Activated naive CD4-positive, alpha-beta T cell treated with anti-CD3 and anti-CD28 coated beads, Interleukin-2, amount 10 ng/mL, durations not matched to agents 7 days and 5 days (primary cell): ENCODE measurements at places on chromosomes 7 and 10.

DNA sequence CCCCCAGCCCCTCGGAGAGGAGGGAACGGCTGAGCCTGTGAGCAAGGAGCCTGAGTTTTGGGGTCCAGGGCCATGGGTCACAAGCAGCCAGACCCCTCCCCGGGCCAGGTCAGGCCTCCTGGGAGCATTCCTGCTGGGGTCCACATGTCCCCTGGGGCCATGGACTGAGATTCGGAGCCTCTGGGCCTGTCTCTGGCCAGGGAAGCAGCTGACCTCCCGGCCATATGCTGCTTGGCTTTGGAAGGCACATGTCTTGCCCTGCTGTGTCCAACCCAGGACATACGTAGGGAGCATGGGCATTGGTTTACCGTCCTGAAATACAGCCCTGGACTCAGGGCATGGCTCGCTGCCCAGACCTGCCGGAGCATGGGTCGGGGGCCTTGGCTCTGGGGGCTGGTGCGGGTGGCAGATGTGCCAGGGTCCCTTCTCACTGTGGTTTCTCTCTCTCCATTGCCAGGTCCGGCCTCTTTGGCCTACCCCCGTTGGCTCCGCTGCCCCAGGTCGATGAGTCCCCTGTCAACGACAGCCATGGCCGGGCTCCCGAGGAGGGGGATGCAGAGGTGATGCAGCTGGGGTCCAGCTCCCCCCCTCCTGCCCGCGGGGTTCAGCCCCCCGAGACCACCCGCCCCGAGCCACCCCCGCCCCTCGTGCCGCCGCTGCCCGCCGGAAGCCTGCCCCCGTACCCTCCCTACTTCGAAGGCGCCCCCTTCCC lies 7.3 kb downstream of the PWWP2B start:
- DNase-seq: no peak
- H3K4me3 ChIP-seq: no peak overlapping the region
- peaks cover 16% of the 10 kb centered on the region for H3K4me1 ChIP-seq

DNA sequence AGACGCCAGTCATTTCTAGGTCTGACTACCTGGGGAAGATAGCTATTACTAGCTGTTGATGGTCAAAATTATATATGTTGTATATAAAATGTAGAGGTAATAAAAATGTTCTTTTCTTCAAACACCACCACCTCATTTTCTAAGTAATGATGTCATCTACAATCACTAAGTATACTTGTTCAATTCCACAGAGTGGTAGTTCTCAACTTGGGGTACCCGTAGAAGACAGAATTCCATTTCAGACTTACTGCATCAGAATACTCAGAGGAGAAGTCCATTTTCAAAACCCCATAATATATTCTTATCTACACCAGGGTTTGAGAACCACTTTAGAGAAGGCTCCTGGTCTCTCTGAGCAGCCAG lies 191.9 kb downstream of the PTN start:
- H3K4me1 ChIP-seq: no peaks in the 10 kb centered on the region
- no peaks in the 10 kb centered on the region for H3K36me3 ChIP-seq
- DNase-seq: no peak
- no peak overlapping the region for H3K4me3 ChIP-seq
- H3K27ac ChIP-seq: no peak overlapping the region

DNA sequence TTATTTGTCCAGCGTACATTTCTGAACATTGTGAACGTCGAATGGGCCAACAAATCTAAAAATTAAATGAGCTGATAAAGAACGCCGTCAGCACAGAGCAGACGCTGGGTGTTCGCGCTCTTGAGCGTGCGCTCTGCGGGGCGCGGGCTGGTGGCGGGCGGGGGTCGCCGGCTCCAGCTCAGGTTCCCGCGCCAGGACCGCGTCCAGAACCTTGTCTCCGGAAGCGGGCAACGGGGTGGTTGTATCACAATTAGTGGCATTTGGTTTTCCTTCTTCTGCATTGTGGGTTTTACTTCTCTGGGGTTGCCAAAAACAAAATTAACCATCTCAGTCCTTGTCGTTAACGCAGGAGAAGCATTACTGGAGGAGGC lies 2.4 kb downstream of the CYP2E1 start:
- DNase-seq: no peak
- no peak overlapping the region for H3K4me3 ChIP-seq

- no peaks in the 10 kb centered on the region for H3K4me1 ChIP-seq
- DNase-seq: no peak
- peaks cover 12% of the 10 kb centered on the region for H3K27me3 ChIP-seq
- no peak overlapping the region for H3K27ac ChIP-seq
- no peak overlapping the region for H3K4me3 ChIP-seq
Measured at GRCh38 chr10:28811639-28812349, 134.5 kb downstream of the BAMBI start.

DNA sequence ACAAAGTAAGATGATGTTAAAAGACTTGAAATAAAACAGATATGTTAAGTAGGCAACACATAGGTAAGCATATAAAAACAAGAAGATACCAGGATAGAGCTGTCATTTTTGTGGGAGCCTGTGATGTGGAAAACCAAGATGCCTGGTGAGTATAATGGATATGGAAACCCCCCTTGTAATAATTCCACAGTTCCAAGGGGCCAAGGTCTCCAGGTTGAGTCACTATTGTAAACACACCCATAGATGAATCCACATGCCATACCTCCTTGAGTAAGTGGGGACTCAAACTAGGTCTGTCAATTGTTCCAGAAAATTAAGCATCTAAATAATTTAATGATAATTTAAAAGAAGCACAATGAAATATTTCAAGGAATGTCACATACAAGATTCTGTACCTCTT lies 15.9 kb downstream of the CAV1 start:
- no peak overlapping the region for H3K27ac ChIP-seq
- H3K36me3 ChIP-seq: no peaks in the 10 kb centered on the region
- no peak for DNase-seq
- H3K4me1 ChIP-seq: no peaks in the 10 kb centered on the region
- H3K27me3 ChIP-seq: peaks cover 12% of the 10 kb centered on the region
- H3K4me3 ChIP-seq: no peak overlapping the region

DNA sequence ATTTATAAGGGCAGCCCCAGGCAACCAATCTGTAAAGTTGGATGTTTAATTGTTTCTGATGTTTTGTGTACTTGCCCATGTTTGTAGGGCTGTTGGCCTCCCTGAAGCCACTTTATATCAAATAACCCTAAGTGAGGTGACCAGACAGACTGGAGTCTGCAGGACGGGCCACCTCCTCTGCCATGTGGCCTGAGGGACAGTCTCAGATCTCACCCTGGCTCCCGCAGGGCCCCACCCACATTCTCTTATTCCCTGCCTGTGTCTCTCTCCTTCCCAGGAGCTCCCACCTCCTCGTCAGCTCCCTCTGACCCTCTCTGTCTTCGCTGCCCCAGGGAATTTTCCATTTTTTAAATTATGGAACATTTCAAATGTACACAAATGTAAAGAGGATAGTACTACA lies 9.5 kb upstream of the C10orf71 start:
- no peaks in the 10 kb centered on the region for H3K4me1 ChIP-seq
- H3K4me3 ChIP-seq: no peak overlapping the region
- peaks cover 30% of the 10 kb centered on the region for H3K27me3 ChIP-seq
- no peak for DNase-seq
- H3K36me3 ChIP-seq: no peaks in the 10 kb centered on the region

GRCh38 chr7:119959811-119960210 lies 313.2 kb upstream of the KCND2 start:
- H3K36me3 ChIP-seq: no peaks in the 10 kb centered on the region
- H3K4me3 ChIP-seq: no peak overlapping the region
- H3K4me1 ChIP-seq: no peaks in the 10 kb centered on the region
- H3K27ac ChIP-seq: no peak overlapping the region

DNA sequence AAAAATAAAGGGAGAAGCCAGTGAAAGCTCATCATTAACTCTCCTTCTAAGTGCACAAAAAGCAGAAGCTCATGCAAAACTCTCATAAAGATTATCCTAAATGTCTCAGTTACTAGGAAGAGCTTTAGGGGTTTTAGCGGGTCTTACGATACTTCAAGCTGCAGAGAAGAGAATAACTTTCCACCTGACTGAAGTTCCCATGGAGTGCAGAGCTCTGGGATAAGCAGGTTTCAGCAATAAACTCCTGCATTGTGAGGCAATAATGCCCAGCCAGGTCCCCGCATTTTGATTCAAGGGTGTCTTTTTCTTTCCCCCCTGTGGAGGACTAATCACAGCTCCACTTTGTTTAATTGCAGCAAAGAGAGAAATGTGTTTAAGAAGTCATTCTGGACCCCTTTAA lies 241.9 kb upstream of the SP8 start:
- no peak overlapping the region for H3K27ac ChIP-seq
- no peaks in the 10 kb centered on the region for H3K27me3 ChIP-seq
- no peaks in the 10 kb centered on the region for H3K36me3 ChIP-seq
